NCI-H1930 (cell line): ENCODE measurements at places on chromosomes 2 and 18.

GRCh38 chr2:216890138-216890537 lies 30.3 kb upstream of the TNP1 start:
- DNase-seq: no peak

GRCh38 chr2:125756431-125756830 lies 899.5 kb upstream of the GYPC start:
- DNase-seq: no peak

GRCh38 chr18:61285777-61286176 lies 47.5 kb upstream of the CDH20 start:
- no peak for DNase-seq

DNA sequence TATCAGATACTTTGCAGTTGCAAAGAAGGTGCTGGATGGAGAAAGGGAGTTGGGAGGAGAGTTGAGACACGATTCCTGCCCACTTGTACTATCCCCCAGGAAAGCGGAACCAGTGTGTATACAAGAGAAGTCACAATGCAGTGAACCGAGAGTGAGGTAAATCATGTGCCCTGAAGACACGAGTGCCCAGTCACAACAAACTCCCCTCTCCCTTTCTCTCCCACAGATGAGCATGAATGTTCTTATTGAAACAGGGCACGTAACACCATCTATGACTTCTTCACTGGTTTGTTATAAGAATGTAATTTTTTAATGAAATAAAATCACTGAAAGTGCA lies 155.7 kb downstream of the IRS1 start:
- DNase-seq: no peak

- DNase-seq: no peak
These were observed 84.1 kb upstream of the NCKAP5 start for GRCh38 chr2:133652398-133652797.
